DMS 273 treated with DMSO at 0.1 percent for 48 hours (cell line): ENCODE measurements at places on chromosomes 3 and 15.

- peak; percentile 78 for DNase-seq
Observed at GRCh38 chr3:11509173-11510000, 134.3 kb downstream of the VGLL4 start.

DNA sequence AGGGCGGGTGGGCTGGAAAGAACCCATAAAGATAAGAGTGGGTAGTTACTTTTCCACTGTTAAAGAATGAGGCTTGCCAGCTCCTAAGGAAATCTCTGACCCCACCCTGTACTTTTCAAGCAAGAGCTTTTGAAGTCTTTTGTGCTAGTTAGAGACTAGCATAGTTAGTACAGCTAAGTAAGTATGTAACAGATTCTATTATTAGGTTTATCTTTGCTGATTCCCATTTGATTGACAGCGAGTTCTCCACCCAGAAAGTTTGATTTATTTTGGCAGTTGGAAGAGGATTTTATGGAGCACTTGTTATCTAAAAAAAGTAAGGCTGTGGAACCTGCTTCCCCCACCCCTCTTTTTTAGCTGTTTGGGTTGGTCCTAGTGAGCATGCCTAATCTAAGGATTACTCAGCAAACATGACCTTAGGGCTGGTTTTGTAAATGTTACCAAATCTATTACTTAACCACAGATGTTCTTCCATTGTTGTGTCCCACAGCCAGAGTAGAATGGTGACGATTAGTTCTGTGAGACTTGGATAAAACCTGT, 57.6 kb downstream of the FNDC3B start:
- no peak for DNase-seq

DNA sequence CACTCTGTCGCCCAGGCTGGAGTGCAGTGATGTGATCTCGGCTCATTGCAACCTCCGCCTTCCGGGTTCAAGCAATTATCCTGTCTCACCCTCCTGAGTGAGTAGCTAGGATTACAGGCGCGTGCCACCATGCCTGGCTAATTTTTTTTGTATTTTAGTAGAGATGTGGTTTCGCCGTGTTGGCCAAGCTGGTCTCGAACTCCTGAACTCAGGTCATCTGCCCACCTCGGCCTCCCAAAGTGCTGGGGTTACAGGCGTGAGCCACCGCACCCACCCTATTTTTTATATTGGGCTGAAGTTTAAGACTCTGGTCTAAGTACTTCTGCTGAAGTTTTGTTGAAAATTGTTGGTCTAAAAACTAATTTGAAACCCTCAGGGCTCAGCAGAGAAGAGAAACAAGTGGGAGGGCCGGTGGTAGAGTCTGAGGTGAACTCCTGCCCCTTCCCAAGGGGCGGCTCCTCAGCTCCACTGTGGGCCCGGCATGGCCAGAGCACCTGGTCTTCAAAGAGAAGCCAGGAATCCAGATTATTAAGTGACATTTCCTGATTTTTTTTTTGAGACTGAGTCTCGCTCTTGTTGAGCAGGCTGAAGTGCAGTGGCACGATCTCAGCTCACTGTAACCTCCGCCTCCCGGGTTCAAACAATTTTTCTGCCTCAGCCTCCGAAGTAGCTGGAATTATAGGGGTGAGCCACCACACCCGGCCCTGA, 4.0 kb downstream of the HDAC11 start:
- DNase-seq: no peak

GRCh38 chr3:146071632-146072031, 89.4 kb downstream of the PLOD2 start:
- DNase-seq: no peak

DNA sequence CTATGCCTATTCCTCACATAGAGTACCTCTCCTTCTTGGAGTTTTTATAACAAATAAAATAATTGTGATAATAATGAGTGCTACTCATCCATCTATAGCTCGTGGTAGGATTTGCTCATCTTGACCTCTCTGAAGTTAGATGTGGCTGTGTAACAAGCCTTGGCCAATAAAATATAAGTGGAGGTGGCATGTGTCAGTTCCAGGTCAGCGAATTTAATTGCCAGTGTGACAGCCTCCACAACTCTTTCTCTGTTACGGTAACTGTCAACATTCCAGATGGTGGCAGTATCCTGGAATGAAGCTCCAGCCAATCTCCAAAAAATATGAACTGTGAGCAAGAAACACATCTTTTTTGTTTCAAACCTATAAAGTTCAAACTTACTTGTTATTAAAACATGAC, 13.8 kb downstream of the CLRN1 start:
- DNase-seq: no peak

DNA sequence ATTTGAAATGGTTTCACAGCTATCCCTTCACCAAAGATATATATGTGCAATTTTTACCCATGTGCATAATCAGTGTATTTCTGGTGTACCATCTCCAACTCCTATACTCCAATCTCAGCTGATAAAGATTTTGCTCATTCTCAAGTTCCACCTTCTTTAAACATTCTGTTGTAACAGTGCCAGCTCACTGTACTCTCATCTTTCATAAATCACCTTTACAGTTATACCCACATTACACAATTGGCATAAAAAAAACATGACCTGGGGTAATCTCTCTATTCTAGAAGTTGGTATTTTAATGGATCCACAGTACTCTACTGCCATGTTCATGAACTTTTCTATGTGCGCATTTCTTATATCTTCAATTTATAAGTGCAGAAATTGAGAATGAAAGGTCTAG, 339.9 kb upstream of the DPH6 start:
- no peak for DNase-seq

DNA sequence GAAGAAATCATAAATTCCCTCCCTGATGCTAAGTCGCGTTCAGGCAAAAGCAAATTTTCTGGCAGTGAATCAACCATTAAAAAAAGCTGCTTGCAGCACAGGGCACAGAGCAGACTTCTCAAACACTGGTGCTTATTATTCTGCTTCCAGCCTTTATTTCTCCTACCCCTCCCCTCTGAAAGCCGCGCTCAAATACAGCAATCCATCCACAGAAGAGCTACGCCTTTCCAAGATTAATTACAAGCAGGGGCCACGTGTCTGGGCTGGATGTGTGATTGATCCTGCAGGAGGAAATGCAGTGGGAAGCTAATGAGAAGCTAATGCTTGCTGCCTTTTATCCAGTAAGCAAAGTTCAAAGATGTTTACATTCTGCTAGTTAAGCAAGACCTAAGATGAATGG, 134.9 kb upstream of the TOPAZ1 start:
- DNase-seq: no peak

GRCh38 chr3:67580430-67581000, 73.9 kb downstream of the SUCLG2 start:
- DNase-seq: no peak

DNA sequence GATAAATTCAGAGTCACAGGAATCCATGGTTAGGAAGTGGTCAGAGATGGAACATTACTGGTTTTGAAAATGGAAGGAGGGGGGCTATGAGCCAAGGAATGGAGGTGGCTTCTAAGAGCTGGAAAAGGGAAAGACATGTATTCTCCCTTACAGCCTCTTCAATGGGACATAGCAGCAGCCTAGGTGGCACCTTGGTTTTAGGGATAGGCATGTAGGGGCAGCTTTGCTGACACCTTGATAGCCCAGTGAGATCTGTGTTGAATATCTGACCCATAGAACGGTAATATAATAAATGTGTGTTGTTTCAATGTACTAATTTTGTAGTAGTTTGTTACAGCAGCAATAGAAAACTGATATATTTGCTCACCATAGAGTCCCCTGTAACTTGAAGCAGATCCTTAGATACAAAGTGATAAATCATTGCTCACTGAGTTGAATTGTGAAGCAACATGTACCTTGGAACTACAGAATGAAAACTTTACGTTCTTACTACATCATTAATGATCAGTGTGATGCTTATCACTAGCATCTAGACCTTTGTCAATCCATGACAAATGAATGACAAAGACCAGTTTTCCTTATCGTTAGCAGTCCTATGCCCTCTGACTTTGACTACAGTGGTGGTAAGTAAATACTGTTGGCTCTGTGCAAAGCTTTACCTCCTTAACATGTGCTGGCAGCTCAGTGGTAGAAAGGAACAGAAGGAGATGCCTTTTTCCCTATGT, 53.8 kb downstream of the TMEM45A start:
- DNase-seq: no peak
